ENCODE measurements at places on chromosomes 11 and 22. TPM values are rescaled to one million over a fixed set of nuclear protein-coding genes. Genes with fewer than 3 reads are reported as not detected.

- DNase-seq, result no peak
Measured at GRCh38 chr22:19733755-19734154, 10.4 kb downstream of the GP1BB start.

DNA sequence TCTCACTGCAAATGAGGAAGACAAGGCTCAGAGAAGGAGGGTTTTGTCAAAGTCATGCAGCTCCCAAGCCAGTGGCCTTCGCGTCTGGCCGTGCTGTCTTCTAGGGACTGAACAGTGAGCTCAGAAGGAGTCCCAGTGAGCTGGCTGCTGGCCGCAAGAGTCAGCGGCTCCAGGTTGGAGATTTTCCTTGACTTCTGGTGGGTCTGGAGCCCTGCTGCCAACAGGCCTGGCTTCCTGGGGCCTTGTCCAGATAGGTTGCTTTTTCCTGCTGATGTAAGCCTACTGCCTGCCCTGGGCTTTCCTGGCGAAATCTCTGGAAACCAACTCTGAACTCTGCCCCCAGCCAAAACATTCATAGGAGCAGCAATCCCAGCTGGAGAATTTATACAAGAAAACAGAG is 272.7 kb upstream of the CADM1 start:
- DNase-seq, result no peak

Gene SLC22A25
- not detected for total RNA-seq

Gene XKR3
- total RNA-seq, result 0.17 TPM

Gene RFPL2
- not detected for total RNA-seq

Gene LIF
- 0.47 TPM for total RNA-seq

Gene MYO7A
- total RNA-seq, result 0.17 TPM

GRCh38 chr11:44972746-44973435 is 22.2 kb upstream of the TP53I11 start:
- no peak for DNase-seq

- no peak for DNase-seq
Measured at GRCh38 chr11:6579681-6580080, 23.7 kb downstream of the RRP8 start.

DNA sequence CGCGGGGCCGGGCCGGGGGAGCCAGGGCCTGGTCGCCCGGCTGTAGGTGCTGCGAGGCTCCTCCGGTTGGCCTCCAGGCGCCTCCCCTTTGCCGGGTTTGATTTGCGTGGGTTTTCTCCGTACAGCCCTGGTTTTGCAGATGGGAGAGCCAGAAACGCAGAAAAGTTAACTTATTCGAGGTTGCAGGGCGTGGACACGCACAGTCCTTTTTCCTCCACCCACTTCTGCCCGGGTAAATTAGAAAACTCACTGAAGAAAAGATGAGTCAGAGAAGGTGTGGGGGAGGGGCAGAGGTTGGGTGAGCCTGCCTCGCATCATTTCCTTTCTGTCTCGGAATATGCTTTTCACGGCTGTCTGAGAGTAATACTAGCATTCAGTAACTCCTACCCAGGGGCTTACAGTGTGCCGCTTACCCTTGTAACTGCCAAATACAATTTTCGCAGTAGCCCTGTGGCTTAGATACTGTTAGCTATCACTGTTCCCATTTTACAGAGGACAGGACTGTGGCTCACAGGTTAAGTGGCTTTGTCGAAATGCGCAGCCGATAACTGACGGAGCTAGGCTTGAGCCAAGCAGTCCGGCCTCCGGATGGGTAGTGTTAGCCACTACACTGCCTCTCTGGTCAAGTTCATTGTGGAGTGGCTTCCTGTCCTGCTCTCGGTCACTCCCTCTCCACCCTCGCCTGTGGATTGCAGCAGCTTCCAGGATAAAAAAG is 812 bp downstream of the FADD start:
- peak; percentile 67 for DNase-seq

GRCh38 chr11:64655941-64656601 is 65.1 kb downstream of the SLC22A12 start:
- DNase-seq, result no peak

Gene WNT7B
- 0.22 TPM for total RNA-seq

Gene TMPRSS4
- not detected for total RNA-seq

DNA sequence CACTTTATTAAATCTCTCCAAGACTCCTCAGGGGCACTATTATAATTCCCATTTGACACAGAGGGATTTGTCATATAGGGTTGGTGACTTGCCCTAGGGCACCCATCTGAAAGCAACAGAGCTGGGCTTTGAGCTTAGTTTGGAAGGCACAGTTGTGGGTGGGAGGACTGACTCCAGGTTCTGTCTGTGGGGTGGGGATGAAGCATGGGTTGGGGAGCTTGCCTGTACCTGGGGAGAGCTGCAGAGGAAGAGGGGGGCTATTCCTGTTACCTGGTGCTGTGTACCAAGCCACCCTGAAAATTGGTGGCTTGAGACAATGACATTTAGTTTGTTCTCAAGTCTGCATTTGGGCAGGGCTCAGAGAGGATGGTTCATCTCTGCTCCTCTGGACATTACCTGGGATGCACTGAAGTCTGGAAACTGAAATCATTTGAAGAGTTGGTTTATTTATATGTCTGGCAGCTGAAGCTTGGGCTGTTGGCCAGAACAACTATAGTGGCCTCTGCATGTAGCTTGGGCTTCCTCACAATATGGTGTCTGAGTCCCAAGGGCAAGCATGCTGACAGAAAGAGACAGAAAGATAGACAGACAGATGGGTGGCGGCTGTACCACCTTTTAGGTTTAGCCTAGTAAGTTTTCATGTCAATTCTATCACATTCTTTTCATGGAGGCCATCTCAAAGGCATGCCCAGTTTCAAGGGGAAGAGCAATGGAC is 44.9 kb downstream of the LRRC32 start:
- DNase-seq, result peak; percentile 17

Gene FREY1
- total RNA-seq, result 6.6 TPM

Gene OR52E1
- total RNA-seq, result not detected

Gene MS4A15
- not detected for total RNA-seq

GRCh38 chr22:20956258-20957101 is 10.6 kb upstream of the AIFM3 start:
- no peak for DNase-seq

Gene QSER1
- total RNA-seq, result 23.1 TPM

DNA sequence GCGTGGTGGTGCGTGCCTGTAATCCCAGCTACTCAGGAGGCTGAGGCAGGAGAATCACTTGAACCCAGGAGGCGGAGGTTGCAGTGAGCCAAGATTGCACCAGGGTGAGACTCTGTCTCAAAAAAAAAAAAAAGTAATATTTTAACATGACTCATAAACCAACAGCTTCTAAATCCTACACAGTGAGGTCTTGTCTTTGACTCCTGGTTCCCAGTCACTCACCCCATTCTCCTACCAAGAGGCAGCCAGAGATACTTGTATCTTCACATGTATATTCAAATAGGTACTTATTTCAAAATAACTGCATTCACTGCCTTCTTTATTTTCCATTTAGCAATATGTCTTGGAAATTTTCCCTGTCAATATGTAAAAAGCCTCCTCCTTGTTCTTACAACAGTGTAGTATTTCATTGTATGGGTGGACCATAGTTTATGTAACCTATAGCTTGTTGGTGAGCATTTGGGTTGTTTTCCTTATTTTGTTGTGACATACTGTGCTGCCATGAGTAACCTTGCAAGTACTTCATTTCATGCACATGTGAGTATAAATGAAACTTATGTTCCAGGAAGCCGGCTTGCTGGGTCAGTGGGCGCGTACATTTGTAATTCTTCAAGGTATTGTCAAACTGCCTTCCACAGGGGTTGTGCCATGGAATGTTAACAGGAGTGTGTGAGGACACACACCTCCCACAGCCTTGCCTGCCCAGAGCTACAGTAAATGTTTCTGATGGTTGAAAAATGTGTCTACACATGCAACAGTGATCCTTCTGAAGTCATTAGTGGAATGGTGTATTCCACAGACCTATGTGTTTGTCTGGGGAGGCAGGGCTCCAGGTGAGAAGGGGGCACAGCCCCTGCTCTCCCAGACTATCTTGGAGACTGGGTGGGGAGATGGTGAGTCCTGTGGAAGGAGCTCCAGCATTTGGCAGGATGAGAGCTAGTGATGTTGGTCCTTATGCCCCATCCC is 47.9 kb downstream of the OSBP2 start:
- DNase-seq, result no peak

Gene UBE4A
- total RNA-seq, result 37.3 TPM

- DNase-seq, result peak; percentile 25
Measured at GRCh38 chr11:36586543-36586942, 7.8 kb upstream of the IFTAP start.

- no peak for DNase-seq
Measured at GRCh38 chr11:113245216-113245615, 69.2 kb upstream of the TTC12 start.

GRCh38 chr11:30608534-30608933 is 22.4 kb upstream of the MPPED2 start:
- DNase-seq, result no peak

- no peak for DNase-seq
Measured at GRCh38 chr11:116656011-116656410, 116.8 kb downstream of the BUD13 start.

GRCh38 chr22:32306561-32306960 is 51.1 kb upstream of the RFPL3 start:
- no peak for DNase-seq

GRCh38 chr11:124762624-124763155 is 600 bp upstream of the ESAM start:
- DNase-seq, result no peak

Gene TMEM191C
- 4.5 TPM for total RNA-seq

- no peak for DNase-seq
Measured at GRCh38 chr11:6941970-6942369, 15.7 kb downstream of the ZNF215 start.

DNA sequence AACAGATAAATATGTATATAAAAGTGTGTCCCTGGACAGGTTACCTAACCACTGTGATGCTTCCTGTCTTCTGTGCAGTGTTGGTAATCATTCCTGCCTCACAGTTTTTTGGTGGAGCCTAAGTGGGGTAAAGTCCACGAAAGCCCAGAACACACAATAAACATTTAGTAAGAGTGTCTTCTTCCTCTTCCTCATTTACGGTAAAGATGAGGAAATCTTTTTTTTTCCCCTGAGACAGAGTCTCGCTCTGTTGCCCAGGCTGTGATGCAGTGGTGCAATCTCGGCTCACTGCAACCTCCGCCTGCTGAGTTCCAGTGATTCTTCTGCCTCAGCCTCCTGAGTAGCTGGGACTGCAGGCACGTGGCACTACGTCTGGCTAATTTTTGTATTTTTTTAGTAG is 117.1 kb downstream of the LDLRAD3 start:
- no peak for DNase-seq

DNA sequence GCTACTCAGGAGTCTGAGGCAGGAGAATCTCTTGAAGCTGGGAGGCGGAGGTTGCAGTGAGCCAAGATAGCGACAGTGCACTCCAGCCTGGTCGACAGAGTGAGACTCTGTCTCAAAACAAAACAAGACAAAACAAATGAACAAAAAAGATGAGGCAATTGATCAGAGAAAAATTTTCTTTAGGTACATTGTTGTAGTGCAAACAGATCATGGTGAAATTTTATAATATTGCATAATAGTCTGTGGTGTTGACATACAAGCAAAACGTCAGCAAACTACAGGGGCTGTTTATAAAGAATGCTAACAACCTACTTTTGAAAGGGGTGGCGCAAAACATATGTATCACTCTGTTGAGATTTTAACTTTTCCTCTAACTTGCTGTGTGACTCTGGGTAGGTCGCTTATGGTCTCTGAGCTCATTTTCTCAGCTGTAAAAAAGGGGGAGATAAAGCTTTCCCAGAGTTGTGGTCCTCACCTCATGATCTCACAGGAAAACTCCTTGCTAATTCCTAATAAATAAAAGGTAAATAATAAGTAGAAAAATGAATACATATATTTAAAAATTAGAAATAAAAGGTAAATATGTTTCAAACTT is 64.8 kb upstream of the NUP160 start:
- DNase-seq, result no peak

Gene PANX2
- total RNA-seq, result 0.59 TPM

DNA sequence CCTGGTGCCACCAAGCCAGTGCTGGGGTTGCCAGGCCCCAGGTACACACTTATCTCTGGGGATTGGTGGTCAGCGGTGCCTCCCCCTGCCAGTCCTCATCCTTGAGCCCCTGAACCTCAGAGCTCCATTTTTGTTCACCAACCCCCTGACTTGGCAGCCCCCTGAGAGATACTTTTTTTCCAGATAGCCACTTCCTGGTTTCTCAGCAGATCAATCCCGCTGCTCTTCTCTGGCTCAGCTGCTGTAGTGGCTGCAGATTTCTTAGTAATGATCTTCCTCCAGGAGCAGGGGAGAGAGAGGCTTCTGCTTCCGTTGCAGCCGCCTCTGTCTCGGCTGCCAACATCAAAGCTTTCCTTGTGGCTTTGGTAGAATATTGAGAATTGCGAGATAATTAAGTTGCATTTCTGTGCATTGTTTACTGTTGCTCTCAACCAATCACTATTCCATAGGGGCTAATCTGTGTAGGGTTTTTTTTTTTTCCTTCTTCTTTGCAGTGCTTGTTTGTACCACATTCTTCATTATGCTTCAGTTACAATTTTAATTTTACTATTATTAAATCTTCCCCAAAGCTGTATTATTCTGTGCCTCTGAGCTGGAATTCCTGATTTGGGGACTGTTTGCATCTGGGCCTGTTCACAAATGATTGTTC is 92.1 kb downstream of the PKNOX2 start:
- DNase-seq, result no peak

DNA sequence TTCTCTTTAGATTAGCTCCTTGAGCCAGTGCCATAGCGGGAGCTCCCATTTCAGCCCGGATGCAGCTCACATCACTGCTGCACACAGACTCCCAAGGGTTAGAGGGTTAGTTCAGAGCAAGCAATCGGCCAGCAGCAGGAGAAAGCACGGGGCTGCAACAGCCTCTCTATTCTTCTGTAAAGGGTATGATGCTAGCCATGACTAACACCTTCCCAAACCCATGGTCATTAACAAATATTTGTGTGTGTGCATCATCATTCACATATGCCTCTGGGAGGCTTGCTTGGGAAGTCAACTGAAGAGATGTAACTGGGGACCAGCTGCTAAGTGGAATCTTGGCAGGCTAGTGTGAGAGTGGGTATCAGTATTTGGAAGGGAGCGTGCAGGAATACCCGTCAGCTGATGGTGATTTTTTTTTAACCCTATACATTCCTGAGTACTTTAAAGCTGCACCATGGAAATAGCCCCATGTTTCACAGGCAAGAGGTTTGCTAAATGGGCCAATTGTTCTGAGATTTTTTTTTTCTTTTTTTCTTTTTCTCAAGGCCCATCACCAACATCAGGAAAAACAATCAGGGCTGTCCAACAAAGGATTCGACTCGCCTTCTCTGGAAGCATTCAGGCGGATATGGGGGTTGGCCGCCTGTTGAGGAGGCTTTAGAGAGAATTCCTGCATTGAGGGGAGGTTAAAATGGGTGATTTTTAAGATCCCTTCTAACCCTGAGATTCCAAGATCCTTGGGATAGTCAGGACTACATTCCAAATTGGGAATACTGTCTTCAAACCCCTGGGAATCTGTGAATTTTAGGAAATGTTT is 33.2 kb upstream of the CCDC89 start:
- DNase-seq, result no peak

Gene B4GALNT4
- not detected for total RNA-seq
